Cortex of kidney (tissue), 1 donor: ENCODE measurements at places on chromosomes 13 and 19.

DNA sequence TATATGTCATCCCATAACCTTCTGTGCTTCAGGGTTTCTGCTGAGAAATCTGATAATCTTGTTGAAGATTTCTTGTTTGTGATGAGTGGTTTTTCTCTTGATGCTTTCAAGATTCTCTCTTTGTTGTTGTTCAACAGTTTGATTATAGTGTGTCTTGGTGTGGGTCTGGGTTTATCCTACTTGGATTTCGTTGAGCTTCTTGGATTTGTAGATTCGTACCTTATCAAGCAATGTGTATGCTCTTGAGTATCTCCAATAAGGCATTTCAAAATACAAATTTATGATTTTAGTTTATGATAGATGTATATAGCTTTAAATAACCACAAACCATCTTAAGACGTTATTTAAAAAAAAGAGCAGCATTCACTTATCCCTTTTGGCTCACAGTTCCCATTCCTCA lies 57.5 kb downstream of the URI1 start:
- no peak for DNase-seq

DNA sequence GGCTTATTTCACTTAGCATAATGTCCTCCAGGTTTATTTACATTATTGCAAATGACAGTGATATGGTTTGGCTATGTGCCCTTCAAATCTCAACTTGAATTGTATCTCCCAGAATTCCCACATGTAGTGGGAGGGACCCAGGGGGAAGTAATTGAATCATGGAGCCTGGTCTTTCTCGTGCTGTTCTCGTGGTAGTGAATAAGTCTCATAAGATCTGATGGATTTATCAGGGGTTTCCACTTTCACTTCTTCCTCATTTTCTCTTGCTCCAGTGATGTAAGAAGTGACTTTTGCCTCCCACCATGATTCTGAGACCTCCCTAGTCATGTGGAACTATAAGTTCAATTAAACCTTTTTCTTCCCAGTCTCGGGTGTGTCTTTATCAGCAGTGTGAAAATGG lies 109.6 kb downstream of the VWA8 start:
- DNase-seq, result no peak

DNA sequence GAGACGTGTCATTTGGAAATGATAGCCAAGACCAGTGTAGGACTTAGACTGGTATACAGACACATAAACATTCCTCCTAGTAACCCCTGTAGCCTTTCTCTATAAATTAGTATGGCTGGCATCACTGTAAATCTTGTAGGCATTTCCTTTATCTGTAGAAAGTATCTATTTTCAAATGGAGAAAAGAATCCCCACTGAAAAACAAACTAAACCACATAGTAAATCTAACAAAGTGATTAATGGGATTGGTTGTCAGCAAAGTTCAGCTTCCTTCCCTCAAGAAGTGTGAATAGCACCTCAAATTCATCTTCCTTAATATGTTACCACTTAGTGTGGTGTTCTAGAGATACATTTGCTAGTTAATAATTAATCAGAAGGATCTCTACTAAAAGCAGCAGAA lies 119.4 kb upstream of the NBEA start:
- DNase-seq, result no peak

- no peak for DNase-seq
These were observed 183.1 kb downstream of the KATNAL1 start for GRCh38 chr13:30124131-30124768.

- DNase-seq, result no peak
These were observed 1369.9 kb downstream of the EFNB2 start for GRCh38 chr13:105165449-105166125.

- no peak for DNase-seq
These were observed 17.8 kb upstream of the ZNF730 start for GRCh38 chr19:23098988-23099387.

GRCh38 chr19:16371540-16371986 lies 46.9 kb downstream of the KLF2 start:
- no peak for DNase-seq

DNA sequence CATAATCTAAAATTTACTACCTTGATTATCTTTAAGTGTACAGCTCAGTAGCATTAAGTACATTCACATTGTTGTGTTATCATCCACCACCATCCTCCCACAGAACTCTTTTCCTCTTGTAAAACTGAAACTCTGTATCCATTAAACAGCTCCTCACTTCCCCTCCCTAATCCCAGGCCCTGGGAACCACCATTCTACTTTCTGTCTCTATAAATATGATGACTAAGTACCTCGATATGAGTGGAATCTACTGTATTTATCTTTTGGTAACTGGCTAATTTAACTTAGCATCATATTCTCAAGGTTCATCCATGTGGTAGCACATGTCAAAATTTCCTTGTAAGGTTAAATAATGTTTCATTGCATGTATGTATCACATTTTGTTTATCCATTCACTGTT lies 49.0 kb upstream of the POMP start:
- DNase-seq, result no peak

GRCh38 chr19:18777301-18778075 lies 13.6 kb downstream of the COMP start:
- no peak for DNase-seq

GRCh38 chr13:40453351-40454021 lies 213.0 kb downstream of the FOXO1 start:
- no peak for DNase-seq

DNA sequence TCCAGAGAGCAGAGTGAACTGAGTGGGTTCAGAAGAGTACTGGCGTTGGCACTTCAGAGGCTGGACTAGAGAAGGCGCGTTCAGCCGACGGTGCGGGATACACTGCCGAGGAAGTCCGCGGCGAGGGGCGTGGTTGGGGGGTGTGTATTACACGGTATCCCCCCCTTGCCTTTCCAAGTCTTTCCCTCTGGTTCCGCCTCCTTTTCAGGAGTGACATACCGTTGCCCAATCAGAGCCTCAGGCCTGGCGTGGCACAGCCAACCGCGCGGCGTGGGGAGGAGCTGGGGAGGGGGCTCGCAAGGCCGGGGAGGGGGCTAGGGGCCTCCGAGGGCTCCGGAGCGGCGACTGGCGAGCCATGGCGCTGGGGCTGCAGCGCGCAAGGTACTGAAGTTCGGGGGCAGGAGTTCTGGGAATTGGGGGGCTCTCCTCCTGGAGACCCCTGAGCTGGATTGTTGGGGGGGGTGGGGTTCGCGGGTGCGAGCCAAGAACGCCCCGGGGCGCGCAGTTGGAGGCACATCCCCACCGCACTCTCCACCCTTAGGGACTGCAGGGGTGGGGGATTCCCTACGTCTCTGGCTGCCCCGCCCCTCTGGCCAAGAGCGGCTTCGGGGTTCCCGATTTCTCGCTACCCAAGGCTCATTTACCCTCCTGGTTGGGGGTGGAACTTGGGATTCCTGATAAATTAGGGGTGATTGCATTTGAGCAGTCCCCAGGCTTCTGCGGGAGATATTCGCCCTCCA lies at the start of gene HIF3A:
HIF3A (plus strand) TSS at position 321 of the 740 bp plus-strand sequence; CDS start at position 356, 35 bp downstream.
- DNase-seq, result no peak

- DNase-seq, result no peak
These were observed 68.8 kb upstream of the ZNF599 start for GRCh38 chr19:34841780-34842179.

DNA sequence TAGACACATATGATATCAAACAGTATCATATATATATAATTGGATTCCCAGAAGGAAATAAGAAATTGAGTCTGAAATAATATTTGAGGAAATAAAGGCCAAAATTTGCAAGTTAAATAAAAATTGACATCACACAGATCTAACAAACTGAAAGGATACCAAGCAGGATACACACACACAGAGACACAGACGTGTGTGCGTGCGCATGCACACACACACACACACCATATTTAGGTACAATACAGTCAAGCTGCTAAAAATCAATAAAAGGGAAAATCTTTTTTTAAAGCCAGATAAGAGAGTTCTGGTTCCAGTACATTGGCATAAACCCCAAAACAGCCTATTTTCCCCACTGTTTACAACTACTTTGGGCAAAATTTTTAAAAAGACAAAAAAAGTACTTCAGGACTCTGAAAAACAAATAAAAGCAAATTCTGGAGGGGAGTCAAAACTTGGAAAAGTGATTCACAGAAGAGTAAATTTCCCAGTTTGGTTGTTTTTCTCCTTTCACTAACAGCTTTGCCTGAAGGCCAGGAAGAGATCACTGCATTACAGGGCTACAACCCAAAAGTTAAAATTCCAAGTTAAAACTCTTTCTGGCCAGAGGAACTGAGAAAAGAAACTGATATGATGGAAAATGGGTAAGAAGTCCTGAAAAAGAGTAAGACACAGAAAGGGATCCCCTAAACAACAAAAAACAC lies 16.2 kb downstream of the MYCBP2 start:
- DNase-seq, result no peak

GRCh38 chr13:46303742-46304385 lies 83.2 kb downstream of the RUBCNL start:
- DNase-seq, result no peak

DNA sequence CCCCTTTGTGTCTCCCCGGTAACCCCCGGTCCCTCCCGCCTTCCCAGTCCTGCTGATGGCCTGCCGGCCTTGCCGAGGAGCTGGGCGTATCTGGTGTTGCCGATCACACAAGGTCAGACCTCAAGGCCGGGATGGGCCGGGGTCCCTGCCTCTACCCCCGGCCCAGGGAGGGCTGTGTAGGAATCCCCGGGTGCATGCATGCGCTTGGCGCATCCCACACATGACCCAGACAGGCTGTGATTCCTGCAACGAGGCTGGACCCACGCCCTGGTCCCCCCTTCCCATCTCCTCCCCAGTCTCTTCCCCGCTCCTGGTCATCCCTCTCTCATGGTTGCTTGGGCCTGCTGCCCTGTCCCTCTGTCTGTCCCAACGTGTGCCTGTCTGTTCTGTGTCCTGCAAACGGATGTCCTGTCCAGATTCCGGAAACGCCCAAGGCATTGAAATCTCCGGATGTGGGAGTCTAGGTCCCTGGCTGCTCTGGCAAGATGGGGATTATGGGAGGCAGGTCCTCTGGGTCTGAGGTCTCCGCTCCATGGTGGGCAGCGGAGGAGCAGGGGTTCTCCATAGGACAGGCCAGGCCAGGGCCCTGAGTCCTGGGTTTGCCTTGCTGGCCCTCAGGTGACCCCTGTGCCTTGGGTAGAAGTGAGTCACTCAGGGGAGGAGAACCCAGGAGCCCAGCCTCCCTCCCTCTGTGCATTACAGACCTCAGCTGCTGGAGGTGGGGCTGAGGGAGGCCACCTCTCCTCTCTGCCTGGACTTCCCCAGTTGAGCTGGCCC lies 1.6 kb downstream of the PKN1 start:
- DNase-seq, result no peak

DNA sequence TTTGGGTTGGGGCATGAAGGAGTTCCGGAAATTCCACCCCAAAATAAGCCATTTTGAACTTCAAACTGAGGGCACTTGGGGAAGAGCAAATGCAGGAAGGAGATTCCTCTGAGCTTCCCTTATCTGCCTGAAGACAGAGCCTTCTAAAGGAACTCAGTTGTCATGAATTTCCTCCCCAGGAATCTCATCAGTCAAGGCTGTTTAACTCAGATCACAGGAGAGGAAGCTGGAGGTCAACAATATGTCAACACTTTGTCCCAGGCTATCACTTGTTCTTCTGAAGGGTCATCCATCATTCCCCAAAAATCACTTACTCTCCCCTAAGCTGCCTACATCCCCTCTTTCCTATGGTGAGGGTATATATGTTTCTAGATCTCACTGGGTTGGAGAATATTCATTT lies 26.0 kb upstream of the CHST8 start:
- DNase-seq, result no peak

GRCh38 chr13:39100996-39101738 lies 62.9 kb downstream of the NHLRC3 start:
- no peak for DNase-seq

GRCh38 chr19:48095612-48096175 lies 14.9 kb downstream of the PLA2G4C start:
- no peak for DNase-seq

GRCh38 chr13:80131204-80131603 lies 209.7 kb downstream of the SPRY2 start:
- DNase-seq, result no peak

DNA sequence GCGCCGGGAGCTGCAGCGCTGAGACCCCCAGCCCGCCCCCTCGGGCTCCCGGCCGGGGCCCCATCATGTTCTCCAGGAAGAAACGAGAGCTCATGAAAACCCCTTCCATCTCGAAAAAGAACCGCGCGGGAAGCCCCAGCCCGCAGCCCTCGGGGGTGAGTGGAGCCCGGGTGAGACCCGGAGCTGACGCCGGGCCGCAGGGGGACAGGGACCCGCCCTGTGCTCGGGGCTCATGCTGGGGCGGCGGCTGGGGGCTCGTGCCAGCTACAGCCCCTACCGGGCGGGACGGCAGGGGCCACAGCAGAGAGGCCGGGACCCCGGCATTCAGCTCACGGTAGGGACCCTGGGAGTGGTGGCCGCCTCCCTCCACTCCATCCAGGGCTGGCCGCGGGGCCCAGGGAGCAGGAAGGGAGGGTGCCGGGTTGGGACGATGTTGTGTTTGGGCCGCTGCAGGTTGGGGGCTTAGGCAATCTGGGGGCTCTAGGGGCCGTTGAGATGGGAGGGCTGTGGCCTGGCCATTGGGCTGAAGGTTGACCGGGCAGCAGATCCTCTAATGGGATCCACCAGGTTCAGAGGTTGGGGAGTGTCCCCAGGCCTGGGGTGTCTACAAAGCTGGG lies 482 bp downstream of the ARHGAP45 start:
- no peak for DNase-seq

- DNase-seq, result no peak
These were observed 3.5 kb upstream of the SPACA4 start for GRCh38 chr19:48603001-48603400.

DNA sequence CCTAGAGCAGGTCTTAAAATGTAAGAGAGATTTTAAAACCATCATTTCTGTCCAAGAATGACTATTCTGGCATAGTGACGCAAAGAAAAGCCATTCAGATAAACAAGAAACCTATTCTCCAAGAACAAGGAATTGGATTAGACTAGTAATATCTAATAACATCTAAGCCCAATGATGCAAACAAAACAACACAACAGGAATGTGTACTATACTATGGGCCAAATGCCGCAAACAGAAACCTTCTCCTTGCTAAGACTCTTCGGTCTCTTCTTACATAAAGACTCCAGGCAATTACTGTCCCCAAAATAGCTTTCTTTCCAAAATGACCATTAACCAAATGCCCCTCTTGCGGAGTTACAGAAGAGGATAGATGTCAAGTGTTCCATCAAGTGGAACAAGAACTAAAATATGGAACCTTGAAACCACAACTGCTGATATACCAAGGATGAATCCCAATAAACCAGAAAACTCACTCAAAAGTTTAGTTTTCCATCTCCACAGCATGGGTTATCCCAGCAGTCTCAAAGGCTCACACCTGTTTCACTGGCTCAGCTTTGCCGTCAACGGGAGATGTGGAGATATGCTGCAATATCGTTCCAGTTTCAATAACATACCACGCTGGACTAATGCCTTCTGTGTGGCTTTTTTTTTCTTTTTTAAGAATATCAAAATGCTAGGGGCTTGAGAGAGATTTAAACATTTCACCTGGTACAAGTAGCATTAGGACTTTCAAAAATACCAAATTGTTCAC lies 76.2 kb downstream of the FOXO1 start:
- no peak for DNase-seq

DNA sequence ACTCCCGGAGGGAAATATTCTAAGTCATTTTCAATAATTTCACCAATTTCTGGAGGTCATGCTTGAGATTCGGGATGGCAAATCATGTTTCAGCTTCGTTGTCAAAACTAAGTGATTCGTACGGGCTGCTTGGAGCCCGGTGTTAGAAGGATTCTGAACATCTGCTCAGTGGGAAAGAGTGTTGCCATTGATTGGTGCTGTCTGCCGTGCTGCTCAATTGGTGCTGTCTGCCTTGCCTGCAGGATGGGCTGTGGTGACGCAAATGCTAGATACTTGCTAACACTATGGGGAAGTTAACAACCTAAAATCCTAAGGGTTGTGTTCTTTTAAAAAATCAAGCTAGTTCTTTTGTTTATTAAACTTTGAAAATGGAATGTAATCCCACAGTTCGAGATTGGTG lies 17.3 kb upstream of the CACNG8 start:
- DNase-seq, result no peak
